Left colon (tissue), 2 donors: ENCODE measurements at places on chromosomes 1 and 21. TPM values are rescaled to one million over a fixed set of nuclear protein-coding genes. Genes with fewer than 3 reads are reported as not detected.
A peak's percentile ranks its signal among the peaks of the same experiment; 100 is the strongest.

DNA sequence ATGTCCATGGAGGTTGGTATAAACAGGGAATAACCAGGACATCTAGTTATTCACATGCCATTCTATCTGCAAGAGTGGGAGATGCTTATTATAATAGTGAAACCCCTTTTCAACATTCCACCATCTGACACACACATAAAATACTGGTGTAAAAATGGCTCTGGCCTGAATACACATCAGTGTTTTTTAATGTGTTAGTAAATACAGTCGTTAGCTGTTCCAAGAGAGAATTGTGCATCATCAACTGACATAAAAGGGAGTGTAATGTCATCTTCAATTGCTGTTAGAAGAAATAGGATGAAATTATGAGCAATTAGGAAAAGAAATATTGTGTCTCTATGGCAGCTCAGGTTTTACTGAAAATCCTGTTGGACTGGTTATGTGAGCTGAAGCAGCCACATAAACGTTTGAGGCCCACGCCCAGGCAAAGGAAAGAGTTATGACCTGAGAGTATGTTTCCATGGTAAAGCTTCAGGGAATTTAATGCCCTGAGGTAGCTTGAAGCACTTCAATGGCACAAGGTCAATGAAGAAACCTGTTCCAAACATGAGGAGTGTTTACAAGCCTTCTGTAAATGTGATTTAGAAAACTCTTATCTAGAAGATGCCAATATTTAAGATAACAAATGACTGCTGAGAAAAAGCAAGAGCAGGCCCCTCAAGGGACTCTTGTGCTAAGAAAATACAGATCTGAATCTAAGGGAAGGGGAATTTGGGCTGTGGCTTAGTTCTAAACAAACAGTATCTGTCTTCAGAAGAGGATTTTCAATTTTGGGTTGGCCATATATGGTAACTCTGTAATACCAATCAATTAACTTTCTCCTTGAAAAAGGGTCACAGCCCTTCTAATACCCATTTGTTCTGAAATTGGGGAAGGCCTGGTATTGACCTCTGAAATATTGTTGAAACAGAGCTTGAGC, 384.3 kb downstream of the SEC16B start:
- peak; percentile 69 for DNase-seq

DNA sequence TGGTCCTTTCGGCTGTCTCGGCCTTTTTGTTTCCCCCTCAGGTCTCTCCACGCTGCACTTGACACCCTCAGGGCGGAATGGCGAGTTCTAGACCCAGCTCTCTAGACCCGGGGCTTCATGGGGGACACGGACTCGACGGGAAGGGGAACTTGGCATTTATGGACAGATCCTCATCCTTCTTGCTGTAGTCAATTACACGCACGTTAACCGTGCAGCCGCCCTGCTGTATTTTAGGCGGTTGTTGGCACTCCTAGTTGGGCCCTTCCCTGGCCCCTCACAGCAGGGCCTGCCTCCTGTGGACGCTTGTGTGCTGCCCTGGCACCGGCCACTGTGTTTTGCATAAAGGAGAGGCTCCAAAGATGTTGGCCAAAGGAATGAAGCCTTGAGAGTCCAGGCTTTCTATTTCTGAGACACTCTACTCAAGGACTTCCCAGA, 558 bp upstream of the BTG3 start:
- DNase-seq = peak; percentile 46

The PSMB2 gene
- 49.1 TPM for total RNA-seq

The BSND gene
- total RNA-seq = not detected

The ETS2 gene
- total RNA-seq = 274 TPM

The SYDE2 gene
- total RNA-seq = 7.2 TPM
